ENCODE measurements at places on chromosomes 5 and 9. TPM values are rescaled to one million over a fixed set of nuclear protein-coding genes. Genes with fewer than 3 reads are reported as not detected.

Gene IFT74
- 12.7 TPM for total RNA-seq

Gene MARVELD2
- total RNA-seq, result 2.7 TPM

Gene PHYKPL
- total RNA-seq, result 10.0 TPM

Gene ERAP2
- 0.93 TPM for total RNA-seq

Gene TUSC1
- total RNA-seq, result 5.9 TPM

Gene CER1
- not detected for total RNA-seq

Gene OLFM1
- 11.4 TPM for total RNA-seq

Measured in A549 treated with ZK216348 at 1 μM for 4 hours (cell line).